ENCODE measurements at places on chromosomes 13 and 19. TPM values are rescaled to one million over a fixed set of nuclear protein-coding genes. Genes with fewer than 3 reads are reported as not detected.

DNA sequence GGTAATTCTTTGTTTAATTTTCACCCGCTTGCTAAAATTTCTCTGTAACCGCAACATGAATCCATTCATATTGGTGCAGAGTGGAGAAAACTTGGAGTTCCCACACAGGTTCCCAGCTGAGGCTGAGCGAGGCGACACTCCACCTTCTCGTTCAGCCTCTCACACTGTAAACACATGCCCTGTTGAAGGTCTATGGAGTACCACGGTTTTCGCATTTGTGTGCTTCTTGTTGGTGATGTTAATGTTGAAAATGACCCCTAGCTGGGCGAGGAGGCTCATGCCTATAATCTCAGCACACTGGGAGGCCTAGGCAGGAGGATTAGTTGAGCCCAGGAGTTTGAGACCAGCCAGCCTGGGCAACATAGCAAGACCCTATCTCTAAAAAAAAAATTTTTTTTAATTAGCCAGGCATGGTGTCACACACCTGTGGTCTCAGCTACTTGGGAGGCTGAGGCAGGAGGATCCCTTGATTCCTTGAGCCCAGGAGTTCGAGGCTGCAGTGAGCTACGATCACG, 67.2 kb downstream of the ARHGEF18 start:
- no peak for DNase-seq

Gene ZFR2
- polyA plus RNA-seq: 0.15 TPM

- no peak for DNase-seq
Observed at GRCh38 chr13:70222926-70223325, 114.7 kb upstream of the KLHL1 start.

Gene ZNF723
- polyA plus RNA-seq: not detected

GRCh38 chr13:95603887-95604555, 40.5 kb downstream of the DZIP1 start:
- DNase-seq: no peak

GRCh38 chr19:1058112-1058511, 8.9 kb upstream of the ARHGAP45 start:
- no peak for DNase-seq

DNA sequence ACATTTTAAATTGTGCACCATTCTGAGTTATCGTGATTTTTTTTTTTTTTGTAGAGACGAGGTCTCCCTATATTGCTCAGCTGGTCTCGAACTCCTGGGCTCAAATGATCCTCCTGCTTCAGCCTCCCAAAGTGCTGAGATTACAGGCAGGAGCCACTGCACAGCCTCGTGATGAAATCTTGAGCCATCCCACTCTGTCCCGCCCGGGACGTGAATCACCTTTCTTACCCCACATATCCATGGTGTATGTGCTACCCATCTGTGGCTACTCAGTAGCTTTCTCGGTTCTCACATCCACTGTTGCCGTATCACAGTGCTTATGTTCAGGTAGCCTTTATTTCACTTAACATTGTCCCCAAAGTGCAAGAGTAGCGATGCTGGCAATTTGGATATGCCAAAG, 26.5 kb downstream of the PAK4 start:
- no peak for DNase-seq

Gene ZNF726
- 1.8 TPM for polyA plus RNA-seq

Data from BJ (cell line).